ENCODE measurements at places on chromosomes 3 and 15.

DNA sequence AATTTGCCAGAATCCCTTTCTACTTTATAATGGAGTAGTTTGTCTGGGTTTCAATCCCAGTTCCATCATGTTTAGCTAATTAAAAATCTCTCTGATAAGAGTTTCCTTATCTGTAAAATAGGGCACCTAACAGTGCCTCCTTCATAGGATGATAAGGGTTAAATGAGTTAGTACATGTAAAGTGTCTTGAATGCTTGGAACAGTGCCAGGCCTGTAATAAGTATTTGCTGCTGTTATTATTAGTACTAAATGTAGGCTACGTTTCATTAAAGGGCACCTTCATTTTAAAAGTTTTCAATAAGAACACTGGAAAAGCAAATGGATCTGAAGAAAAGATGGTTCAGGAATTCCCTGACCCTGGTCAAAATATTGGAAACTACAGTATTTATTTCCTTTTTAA lies 11.8 kb upstream of the SLC2A2 start:
- no peak for DNase-seq

DNA sequence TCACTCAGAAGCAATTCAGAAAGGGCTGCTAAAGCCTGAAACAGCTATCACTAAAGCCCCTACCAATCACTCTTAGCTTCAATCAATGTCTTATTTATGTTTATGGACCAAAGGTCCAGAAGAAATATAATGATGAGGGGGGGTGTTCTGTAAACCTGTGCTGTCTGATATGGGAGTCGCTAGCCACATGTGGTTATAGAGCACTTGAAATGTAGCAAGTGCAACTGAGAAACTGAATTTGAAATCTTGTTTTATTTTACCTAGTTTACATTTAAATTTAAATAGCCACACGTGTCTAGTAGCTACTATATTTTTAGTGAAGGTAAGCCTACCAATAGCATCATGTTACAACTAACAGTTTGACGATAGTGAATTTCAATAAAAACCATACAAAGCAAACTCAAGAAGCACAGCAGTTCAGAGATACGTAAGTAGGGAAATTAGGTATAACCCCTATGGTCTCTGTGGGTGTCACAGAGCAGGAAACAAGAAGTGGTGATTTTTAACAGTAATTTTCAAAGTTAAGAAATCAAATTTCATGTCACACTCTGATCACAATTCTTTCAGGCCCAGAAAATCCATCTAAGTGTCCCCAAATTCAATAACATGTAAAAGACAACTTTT lies 3.6 kb downstream of the POU1F1 start:
- DNase-seq = no peak

DNA sequence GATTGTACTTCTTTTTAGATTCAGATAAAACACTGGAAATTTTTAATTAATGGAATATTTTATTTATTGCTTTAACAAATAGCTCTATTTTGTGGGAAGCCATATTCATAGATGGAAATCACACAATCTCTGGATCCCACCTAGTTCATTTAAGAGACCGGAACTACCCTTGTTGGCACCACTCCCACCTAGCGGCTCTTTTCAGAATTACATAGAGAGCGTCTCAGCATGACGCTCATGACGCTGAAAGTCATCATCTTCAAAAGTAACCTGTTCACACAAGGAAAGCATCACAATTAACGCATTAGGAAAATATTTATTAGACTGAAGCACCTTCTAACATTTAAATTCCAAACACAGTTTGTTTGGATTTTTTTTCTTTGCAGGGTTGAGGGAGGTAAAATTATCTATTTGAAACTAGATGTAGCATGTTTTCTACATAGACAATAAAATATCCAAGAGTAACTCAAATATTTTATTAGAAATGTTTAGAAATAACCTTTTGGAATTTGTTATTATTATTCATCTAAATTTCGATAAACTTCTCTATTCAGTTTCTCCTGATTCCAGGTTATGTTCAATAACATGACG lies 214.9 kb upstream of the ARRDC4 start:
- no peak for DNase-seq

- no peak for DNase-seq
These were observed 49.7 kb downstream of the PDE8A start for GRCh38 chr15:85031086-85031943.

DNA sequence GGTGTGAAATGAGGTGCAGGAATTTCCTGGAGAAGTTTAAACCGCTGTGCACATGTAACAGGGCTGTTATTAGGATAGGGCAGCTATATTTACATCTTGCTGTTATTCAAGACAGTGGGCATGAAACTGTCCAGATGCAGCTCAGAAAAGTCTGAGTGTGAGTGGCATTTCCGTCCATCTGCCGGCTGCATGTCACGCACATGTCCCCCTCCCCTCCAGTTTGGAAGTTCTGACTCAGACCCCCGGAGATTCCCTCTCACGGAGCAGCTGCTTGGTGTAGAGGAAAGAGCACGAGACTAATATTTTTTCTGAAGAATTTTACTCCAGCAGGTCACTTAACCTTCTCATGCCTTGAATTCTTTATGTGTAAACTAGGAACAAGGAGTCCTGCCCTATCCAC lies 69.8 kb downstream of the FEM1B start:
- DNase-seq = no peak

DNA sequence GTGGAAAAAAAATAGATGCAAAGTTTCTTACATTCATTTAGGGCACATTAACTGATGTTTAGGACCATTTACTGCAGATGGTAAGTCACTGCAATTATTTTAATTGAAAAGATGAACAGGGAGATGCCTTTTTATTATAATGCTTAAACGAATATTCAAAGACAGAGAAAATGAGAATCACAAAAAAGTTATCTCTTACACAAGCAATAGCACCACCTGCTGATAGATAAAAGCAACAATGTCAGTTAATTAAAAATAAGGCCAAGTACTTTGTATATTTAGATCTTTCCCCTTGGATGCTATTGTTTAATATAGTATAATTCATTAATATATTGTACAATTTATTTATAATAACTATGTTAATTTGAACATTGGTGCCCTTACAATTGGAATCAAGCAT lies 55.9 kb downstream of the IFT80 start:
- no peak for DNase-seq

DNA sequence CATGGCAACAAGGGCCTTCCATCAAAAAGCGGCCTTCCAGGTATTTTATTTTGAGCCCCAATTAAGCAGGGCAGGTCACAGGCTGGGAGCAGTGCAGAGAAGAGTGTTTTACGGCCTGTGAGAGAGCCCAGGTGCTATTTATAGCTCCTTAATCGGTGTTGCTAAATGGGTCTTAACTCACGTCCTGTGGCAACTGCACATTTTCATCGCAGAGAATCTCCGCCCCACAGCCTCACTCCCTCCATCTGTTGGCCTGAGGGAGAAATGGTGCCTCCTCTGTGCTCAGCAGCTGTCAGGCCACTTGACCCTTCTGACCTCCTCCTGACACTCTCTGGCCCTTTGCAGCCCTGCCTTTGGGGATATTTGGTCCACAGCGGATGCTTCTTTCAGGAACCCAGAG lies 58.6 kb downstream of the SPSB4 start:
- DNase-seq = no peak

All from stimulated activated CD4-positive, alpha-beta T cell treated with anti-CD3 and anti-CD28 coated beads, Interleukin-1b, Interleukin-23, amount 100 ng/mL, for 1 hour (primary cell).